Jurkat, Clone E6-1 (cell line): ENCODE measurements at places on chromosomes 1 and 21.

DNA sequence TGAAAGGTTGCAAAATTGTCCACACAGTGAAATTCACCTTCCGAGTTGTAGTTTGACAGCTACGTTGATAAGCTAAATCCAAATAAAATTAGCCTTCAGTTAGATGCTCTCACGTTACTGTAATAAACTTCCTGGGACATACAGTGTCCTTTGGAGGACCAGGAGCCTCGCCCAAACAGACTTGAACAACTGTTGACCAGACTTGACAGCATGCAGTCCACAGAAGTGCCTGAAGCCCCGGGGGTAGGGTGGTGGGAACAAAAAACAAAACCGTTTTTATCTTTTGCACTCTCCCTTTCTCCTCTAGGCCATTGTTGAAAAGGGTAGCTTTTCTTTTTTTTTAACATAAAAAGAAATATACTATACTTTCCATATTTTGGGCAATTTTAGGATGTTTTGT is 172.8 kb upstream of the SAMSN1 start:
- no peak for DNase-seq

DNA sequence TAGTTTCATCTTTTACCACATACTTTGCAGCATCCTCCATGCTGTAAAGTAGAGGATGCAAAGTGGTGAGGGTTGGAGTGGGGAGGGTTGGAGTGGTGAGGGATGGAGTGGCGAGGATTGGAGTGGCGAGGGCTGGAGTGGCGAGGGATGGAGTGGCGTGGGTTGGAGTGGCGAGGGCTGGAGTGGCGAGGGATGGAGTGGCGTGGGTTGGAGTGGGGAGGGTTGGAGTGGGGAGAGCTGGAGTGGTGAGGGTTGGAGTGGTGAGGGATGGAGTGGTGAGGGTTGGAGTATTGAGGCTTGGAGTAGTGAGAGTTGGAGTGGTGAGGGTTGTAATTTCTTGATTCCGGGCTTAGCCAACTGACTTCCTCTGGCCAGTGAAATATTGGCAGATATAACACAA is 618.3 kb downstream of the MRPL39 start:
- no peak for DNase-seq

GRCh38 chr1:84174051-84174556 is 30.0 kb downstream of the PRKACB start:
- no peak for DNase-seq

DNA sequence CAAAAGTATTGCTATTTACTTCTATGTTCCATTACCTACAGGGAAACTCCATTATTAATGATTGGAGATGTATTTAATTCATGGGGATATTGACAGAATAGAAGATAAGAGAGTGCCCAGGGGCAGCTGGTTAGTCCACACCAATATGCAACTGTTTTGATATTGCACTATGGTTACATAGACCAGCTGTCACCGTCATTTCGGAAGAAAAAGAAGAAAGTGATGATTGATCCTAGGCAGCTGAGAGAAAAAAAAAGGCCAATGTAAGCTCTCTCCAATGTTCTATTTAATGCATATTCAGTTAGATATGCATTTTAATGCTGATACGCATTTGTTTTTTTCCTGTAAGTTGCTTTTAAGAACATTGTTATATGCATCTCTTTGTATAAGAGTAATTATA is 1367.2 kb downstream of the KCNT2 start:
- no peak for DNase-seq

- no peak for DNase-seq
These were observed 1046.2 kb downstream of the AMY1C start for GRCh38 chr1:104795931-104796330.

GRCh38 chr1:225121095-225121494 is 191.6 kb downstream of the DNAH14 start:
- DNase-seq = no peak

- DNase-seq = no peak
These were observed 197.9 kb upstream of the SGIP1 start for GRCh38 chr1:66335859-66336640.

- DNase-seq = no peak
These were observed 83.9 kb downstream of the DTL start for GRCh38 chr1:212119397-212119837.

- DNase-seq = no peak
These were observed 142.9 kb downstream of the CASZ1 start for GRCh38 chr1:10653370-10654125.

GRCh38 chr1:116971965-116972673 is 29.4 kb upstream of the CD101 start:
- DNase-seq = no peak

GRCh38 chr1:65277605-65278347 is 31.6 kb upstream of the DNAJC6 start:
- DNase-seq = no peak

DNA sequence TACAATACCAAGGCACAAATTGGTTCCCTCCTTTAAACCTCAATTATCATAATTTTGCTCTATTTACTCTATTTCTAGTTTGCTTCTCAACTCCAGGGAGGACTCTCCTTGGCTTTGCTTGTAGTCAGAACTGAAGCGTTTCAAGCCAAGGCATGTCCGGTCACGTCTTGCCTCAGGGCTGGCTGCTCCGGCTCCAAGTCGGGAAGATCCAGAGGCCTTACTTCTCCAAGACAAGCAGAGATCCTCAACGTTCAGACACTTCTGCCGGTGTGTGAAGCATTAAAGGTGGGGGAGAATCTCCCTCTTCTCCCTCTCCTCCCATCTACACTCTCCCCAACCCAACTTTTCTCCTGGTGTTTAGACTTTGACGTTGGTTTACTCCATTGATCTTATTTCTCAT is 7.2 kb upstream of the HHAT start:
- no peak for DNase-seq

- DNase-seq = no peak
These were observed 262.0 kb downstream of the NUF2 start for GRCh38 chr1:163583661-163584181.

DNA sequence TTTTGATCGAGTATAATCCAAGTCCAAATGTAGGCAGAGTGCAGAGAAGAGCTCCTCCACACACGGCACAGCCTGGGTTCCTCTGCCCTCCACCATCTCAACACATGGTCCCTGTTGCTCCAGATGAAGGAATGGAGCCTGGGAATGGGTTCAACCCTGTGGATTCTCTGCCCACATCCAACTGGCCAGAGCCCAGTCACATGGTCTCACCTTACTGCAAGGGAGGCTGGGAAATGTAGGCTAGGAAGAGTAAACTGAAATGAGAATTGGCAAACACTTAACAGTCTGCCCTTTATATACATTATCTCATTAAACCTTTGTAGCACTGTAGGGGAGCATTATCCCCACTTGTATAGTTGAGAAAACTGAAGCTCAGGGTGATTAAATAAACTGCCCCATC is 60.1 kb upstream of the RAB4A start:
- no peak for DNase-seq

DNA sequence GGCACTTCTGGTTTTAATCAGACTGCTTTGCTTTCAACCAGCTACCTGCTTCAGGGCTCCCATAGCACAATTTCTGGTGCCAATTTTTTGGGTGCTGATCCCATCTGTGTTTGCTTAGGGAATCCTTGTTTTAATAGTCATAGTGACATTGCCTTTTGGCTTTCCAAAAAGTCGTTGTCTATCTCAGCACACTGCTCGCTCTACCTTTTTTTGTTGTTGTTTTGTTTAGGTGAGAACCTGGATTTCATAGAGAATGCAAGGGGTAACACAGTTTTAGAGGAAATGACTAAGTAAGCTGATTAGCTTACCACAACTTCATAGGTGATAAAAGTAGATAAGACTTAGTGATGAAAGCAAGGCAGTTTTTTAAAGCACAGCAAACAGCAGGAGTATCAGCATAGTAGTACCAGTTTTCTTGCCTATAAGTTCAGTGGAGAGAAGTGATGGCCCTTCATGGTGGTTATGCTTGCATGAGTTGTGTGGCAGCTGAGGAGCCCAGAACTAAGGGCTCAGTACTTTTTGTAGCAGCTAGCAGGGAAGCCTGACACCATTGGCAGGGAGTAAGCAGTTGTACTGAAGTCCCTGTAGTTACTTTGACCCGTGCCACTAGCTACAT is 31.3 kb downstream of the NEK7 start:
- DNase-seq = peak; percentile 97
